ENCODE measurements at places on chromosomes 2 and 18.

DNA sequence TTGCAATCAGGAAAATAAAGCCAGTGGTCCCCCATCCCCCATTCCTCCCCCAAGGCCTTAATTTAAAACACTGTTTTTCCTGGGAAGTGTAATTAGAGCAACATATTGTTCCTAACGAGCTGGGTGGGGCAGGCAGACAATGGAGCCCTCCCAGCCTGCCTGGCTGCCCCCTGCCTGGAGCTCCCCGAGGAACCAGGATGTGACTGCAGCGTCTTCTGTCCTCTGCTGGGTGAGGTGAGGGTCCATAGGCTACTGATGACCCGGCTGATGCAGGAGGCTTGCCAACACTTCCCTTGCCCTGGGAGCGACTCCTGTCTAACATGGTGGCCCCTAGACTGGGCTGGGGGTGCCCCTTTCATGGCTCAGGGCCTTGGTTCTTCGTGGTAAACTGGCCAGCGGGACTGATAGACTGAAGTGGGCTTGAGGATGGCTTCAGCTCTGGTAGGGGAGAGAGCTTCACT is 152.4 kb downstream of the DYSF start:
- DNase-seq = no peak

DNA sequence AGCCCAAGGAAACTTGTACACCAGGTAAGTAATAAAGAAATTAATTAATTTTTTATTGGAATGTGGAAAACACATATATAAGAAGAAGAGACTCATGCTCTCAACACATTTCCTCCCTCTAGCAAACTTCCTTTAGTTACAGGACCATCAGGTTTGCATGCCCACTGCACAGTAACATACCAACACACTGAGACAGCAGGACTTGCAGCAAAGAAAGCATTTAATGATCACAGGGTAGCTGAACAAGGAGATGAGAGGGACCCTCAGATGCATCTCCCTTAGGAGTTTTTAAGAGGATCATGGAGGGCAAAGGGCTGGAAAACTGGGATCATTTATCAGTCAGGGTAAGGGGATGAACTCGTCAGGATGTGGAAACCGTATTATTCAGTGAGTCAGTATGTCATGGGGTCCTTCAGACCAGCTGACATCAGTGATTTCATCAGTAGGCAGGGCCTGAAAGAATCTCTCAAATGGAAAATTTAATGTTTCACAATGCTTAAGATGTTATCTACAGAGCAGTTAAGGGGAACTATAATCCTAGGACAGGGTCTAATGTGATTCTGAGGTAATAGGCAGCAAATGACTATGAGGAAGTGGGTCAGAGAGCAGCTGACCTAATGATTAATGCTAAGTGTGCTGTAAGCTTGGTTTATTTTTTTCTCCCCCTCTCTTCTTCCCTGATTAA is 193.8 kb upstream of the RND3 start:
- DNase-seq = no peak

- no peak for DNase-seq
Observed at GRCh38 chr18:52903857-52904256, 563.9 kb downstream of the DCC start.

DNA sequence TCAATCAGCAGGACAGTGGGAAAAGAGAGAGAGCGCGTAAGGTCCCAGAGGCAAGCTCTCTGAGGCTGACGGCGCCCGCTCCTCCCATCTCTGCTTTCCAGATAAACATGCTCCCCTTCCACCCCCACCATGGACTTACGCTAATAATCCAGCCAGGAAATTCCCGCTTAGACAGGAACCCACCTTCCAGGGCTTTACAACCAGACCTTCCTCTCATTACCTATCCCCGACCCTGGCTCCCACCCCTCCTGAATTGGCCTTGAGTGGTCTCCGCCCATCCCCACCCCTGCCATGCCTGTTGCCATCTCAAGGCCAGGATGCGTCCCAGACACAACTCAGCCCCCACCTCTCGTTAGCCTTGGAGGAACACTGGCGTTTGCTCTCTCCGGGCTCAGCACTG is 131.1 kb downstream of the SMAD2 start:
- DNase-seq = no peak

DNA sequence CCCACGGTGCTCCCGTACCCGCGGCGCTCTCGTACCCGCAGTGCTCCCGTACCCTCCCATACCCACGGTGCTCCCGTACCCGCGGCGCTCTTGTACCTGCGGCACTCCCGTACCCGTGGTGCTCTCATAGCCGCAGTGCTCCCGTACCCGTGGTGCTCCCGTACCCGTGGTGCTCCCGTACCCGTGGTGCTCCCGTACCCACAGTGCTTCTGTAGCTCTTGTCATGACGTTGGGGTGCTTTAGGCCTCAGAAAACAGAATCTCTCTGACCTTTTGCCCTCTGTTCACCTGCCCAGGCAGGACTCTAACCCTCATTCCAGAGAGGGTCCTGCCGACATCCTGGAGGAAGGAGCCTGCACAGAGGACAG is 35.3 kb downstream of the SLC66A2 start:
- no peak for DNase-seq

DNA sequence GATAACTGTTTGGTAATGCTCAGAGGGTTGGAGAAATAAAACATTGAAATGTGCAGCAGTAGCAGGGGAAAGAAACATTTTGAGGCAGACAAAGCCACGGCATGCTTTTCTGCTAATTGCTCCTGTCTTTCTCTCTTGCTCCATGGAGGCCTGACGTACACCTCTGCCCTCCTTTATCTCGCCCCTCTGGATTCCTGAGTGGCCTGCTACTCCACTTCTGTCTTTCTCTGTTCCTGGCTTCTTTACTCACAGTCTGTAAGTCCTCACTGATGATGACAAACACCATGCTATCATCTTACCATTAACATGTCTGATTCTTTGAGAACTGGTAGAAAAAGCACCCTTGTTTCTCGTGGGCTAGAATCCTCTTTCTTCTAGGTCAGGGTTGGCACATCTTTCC is 392.9 kb downstream of the MEIS1 start:
- DNase-seq = no peak

DNA sequence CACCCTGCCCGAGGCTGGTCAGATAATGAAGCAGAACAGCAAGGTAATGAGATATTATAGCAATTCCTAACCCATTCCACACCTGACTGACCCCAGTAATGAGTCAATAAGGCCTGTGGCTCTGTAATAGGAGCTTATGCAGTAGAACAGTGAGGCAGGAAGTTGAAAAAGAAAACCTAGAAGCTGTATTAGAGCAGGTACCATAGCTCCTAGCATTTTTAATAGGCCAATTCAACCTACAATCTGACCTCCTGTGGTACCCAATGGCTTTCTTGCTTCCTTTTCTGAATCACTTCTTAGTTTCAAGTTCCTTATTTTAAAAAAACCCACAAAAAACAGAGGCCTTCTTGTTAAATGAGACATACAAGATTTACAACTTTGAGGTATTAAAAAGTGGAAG is 43.6 kb upstream of the MAP2 start:
- DNase-seq = no peak

DNA sequence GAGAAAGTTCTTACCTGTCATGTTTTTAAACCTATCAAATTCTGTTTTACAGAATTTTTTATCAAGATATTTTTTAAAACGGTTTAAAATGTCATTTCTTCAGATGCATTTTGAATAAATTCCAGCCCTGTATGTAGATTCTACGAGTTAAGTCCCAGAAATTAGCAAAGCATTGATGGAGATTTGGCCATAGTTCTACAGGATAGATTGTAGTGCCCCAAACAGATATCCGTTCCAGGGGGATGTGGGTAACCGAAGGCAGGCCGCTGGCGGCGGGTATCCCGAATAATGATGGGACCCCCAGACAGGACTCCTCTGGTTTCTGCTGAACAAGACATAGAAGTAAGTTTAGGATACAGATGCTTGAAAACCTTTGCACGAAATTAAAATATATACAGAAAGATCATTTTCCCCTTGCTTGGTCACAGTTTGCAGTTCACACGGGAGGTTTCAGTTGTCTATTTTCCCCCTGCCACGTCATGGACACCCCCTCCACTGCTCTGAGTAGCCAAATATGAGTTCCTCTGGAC is 755 bp downstream of the NOL4 start:
- no peak for DNase-seq

DNA sequence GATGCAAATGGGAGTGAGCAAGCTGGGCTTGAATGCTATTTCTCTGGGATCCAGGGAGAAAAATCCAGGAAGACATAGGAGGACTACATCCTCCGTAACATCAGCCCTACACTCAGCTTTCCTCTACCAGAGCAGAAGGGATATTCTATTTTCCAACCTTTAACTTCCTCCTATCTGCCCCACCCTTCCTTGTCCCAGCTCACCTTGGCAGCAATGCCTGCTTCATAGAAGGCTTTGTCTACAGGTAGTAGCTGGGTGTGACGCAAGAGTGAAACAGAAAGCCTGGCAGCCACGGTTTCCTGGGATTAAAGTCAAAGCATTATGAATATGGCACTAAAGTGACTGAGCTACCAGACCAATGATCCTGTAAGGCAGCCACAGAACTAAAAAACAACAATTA is 3.9 kb downstream of the KRTCAP3 start:
- no peak for DNase-seq

GRCh38 chr18:79487183-79487800 is 91.6 kb downstream of the NFATC1 start:
- DNase-seq = no peak

DNA sequence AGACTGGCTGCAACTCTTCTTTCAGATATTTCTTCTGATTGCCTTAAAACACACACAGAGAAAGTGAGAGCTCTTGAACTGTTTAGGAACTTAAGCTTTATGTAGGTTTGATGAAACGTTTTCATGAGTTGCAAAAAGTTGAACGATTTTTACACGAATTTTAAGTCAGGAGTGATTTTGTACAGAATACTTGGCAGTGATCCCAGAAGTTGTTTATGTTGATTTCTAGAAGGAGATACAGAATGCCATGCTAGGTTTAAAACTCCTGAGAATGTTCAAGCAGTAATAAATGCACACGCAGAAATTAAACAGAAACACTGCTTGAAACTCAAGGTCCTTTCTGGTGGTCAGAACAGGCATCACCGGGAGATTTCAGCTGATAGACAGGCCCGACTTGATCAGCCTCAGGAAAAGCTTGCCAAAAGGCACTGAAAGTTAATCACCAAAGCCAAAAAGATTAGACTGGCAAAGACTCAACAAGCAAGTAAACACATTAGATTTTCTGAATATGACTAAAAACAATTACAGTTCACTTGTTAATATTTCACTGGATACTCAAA is 123.1 kb downstream of the SOCS6 start:
- DNase-seq = no peak

DNA sequence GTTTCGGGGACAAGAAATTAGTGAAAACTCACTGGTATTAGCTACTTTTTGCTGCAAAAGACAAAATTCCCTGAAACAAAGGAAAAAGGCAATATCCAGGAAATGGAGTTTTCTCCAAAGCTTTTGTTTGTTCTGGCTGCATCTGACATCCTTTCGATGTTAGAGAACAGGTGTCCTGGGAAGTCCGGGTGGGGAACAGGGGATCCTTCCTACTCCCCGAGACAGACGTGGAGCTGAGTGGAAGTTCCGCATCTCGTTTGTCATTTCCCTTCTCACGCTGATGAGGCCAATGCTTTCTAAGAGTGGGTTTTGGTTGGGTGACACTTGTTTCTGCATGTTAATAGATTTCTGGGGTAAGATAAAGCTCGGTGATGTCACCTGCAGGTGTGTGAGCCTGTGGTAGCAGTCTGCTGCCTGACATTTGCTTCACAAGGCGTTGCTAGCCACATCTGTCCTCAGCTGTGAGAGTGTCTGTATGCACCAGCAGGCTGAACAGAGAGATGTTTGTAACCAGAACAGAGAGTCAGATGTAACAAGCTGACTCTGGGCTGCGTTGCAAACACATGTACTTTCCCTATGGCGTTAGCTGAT is 125.9 kb downstream of the ACOXL start:
- peak; percentile 47 for DNase-seq

- no peak for DNase-seq
Observed at GRCh38 chr18:78542204-78542603, 437.4 kb upstream of the SALL3 start.

- no peak for DNase-seq
Observed at GRCh38 chr2:128260239-128261138, 58.2 kb downstream of the HS6ST1 start.

DNA sequence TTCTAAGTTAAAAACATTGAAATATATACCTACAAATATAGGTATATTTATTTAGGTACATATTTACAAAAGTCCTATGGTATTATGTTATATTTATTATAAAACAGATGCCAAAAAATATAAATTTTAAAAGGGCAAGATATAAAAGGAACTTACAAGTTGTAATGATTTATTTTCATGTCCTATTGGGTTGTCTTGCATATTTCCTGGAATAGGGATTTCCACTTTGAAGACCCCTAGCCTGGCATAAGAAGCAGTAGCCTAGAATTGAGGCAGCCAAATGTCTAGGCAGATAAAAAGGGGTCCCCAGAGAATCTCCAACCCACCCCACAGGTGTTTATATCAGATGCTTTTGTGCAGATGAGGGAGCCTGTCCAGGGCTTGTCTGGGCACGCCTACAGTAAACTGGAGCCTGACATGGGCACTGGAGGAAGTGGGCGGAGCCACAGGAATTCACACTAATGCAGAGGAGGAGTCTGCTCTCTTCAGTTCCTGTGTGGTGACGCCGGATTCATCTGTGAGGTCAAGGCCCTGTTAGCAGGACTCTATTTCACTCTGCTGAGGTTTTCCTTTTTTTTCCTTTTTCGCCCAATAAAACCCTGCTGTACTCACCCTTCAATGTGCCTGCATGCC is 1088.9 kb upstream of the PIK3C3 start:
- peak; percentile 6 for DNase-seq

DNA sequence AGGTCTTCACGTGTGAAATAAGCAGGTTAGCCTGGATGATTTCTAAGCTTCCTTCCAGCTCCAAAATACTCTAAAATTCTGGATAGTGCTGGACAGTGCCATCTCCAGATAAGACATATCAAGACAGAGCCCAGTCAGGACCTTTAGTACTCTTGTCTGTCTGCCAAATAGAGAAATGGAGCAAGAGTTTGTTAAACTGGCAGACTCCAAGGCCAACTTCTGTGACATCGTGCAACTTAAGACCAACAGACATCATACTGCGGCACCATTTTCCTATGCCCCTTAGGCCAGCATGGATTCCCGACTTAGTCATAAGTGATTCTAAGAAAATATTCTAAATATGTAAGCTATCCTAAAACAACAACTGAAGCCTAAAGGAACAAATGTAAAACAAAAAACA is 118.6 kb downstream of the RBMS1 start:
- DNase-seq = no peak

DNA sequence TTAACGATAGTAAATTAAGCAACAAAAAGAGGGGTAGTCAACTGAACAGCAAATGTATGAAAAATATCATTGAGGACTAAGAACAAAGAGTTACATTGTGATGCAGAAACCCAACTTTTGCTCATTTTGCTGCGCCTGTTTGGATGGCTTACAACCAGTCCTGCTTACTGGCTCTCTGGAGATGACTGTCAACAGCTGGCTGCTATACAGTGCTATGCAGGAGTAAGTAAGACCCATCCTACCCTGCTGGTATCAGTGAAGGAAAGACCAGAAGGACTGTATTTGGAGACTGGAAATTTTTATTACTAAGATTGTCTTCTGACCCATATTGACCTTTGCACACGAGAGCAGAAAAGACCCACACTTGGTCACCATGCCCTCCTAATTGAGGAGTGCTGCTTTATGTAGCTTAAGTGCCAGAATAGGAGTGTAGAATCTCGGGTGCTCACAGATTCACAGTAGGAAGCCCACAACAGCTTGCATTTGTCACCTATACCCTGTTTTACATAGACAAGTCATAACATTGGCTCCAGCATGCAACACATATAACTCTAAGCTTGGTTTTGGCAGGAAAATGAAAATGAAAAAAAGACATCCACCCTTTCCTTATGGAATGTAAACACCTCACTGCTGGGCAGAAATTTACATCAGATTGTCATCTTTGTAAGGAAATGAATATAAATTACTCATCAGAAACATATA is 1915.0 kb upstream of the CELF4 start:
- no peak for DNase-seq

All from NCI-H510A (cell line).